ENCODE measurements at places on chromosomes 6 and 20.

DNA sequence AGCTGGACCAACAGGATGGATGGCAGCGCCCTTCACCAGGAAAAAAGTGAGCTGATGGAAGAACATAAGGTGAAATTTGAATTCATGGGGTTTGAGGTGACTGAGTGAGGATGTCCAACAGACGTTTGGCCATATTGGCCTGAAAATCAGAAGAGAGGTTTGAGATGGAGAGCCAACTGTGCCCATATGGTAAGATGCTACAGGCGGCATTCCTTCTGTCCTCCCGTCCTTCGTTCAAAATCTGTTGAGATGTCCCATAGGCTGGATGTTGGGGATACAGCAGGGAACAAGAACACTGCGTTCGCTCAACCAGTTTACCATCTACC, 468 bp upstream of the CMTR1 start:
- no peak for DNase-seq

GRCh38 chr6:131982740-131983259, 31.6 kb upstream of the CCN2 start:
- DNase-seq: no peak

DNA sequence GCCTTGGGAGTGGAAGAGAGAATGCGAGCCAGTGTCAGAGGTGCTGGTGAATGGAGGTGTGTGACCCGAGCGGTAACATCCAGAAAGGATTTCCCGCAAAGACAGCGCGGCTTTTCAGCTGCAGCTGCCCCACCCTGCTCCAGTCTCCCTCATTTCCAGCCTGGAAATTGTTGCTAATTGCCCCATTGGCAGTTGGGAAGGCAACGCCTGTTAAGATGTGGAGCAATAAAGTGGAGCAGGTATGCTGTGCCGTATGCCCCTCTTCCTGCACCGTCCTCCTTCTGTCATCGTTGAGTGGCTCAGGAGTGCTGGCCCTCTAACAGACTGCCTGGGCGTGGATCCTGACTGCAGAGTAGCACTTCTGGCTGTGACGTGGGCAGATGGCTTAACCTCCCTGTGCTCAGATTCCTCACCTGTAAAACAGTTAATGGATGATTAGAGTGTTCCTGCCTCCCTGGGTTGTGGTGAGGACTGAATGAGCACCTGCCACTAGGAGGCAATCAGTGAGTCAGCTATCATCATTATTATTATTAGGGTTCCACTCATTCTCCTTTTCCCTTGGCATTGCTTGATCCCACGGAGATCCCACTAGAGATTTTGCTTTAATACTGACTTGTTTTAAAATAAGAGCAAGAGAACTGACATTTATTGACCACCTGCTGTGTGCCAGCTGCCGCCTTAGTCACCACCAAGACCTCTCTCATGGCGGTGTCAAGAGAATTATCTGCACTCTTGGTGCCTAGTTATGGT, 11.7 kb downstream of the ARFGEF2 start:
- no peak for DNase-seq

DNA sequence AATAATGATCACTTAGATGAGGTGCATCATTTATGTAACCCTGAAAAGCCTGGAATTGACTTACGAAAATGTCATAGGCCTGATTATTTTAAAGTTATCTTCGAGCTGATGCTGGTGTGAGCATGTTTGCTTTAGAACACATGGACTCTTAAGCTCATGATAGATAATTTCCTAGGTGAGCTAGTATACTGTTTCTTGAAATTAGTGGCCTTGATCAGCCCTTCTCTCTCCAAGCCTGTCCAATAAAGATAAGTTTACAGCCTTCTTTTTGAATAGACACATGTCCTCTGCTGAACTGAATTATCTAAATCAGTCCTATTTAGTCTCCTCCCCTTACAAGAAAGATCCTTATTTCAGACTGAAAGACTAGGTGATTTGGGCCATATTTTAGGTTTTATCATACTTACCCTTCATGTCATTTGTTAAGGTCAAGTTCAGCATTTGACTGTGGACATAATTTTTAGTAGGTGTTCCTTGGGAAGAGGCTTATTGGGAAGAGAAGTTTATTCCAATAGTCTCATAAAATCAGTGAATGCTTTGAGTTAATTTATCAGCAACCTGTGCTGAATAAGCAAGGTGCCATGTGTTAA, 15.3 kb downstream of the FOXO3 start:
- no peak for DNase-seq

DNA sequence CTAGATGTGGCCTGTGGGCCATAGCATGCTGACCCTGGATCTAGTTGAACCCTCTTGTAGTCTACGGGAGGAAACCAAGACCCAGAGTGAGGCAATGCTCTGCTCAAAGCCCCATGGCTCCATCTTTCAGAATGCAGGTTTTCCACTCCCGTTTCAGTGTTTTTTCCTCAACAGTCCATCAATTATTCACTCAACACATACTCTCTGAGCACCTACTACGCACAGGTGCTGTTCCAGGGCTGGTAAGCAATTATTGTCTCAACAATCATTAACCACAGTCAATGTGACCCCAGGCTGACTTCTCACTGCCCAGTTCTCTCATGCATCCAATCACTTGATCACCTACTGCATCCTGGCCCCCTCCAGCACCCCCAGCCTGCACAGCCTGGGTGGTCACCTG, 20.0 kb downstream of the MOCS1 start:
- DNase-seq: no peak

DNA sequence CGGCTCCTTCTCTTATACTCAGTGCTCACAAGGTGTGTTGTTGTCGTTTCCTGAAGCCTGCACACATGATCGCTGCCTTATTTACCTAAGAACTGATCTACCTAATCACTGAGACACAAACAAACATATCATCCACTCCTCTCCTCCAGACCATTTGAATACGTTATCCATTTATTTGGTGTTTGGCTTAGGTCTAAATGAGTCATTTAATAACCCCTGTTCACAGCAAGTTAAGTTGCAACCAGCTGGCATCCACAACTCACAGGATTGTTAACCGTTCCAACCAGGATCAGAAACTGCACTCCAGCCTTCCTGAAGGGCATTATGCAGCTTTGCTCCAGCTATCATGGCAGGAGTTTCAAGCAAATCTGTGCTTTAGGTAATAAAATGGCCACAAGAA, 511.1 kb upstream of the MAP3K7 start:
- no peak for DNase-seq

- DNase-seq: no peak
These were observed 27.1 kb downstream of the CDS2 start for GRCh38 chr20:5153612-5154542.

DNA sequence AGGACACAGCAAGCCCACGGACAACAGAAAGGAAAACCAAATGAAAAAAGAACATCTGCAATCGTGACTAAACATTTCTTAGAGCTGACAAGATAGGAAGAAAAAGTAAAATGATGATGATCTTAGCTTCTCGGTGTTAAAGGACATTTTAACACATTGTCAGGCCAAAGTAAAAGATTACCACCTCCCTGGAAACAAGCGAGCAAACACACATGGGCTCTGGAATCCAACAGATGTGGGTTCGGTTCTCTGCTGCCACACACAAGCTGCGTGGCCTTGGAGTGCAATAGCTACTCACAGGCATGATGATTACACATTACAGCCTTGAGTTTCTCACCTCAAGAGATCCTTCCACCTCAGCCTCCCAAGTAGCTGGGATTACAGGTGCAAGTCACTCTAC, 7.5 kb upstream of the AAR2 start:
- DNase-seq: no peak

GRCh38 chr6:120771019-120771418, 563.3 kb downstream of the TBC1D32 start:
- DNase-seq: no peak

GRCh38 chr20:46257887-46258286, 50.4 kb downstream of the CDH22 start:
- no peak for DNase-seq

- no peak for DNase-seq
These were observed 16.2 kb upstream of the RBL1 start for GRCh38 chr20:37111926-37112455.

- DNase-seq: peak; percentile 38
These were observed 60.7 kb downstream of the TNFAIP3 start for GRCh38 chr6:137927777-137928218.

- DNase-seq: no peak
These were observed 7.1 kb downstream of the RNF182 start for GRCh38 chr6:13931797-13932402.

DNA sequence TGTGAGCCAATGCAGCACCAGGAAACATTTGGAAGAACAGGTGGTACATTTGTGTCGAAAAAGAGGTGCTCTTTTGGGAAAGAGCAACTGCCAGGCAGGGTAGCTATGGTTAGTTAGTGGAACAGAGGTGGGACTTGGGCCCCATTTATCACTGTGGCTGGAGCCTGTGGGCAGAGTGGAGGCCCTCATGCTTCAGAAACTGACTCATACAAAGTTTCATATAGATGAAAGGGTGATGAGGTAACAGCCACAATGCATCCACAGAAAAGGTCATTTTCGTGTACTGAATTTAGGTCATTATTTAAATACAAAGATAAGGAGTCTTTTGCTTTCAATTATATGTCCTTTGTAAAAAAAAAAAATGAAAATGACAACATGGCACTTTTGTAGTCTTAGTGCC, 76.4 kb upstream of the HS3ST5 start:
- DNase-seq: no peak

DNA sequence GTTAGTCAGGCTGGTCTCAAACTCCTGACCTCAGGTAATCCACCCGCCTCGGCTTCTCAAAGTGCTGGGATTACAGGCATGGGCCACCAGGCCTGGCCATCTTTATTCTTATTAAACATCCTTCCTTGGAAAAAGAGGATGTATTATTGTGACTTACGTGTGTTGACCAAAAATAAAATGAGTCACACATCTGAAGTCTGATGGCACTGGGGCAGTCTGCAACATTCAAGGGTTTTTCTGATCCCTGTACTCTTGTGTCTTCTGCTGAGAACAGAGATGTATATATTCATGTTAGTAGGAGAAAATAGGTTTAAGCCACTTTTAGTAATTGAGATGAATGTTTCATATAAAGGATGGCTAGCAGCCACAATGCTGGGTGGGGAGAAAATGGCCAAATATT, 129.9 kb upstream of the RIPOR2 start:
- DNase-seq: no peak

GRCh38 chr20:4167261-4168021, 152.1 kb upstream of the RNF24 start:
- DNase-seq: no peak

DNA sequence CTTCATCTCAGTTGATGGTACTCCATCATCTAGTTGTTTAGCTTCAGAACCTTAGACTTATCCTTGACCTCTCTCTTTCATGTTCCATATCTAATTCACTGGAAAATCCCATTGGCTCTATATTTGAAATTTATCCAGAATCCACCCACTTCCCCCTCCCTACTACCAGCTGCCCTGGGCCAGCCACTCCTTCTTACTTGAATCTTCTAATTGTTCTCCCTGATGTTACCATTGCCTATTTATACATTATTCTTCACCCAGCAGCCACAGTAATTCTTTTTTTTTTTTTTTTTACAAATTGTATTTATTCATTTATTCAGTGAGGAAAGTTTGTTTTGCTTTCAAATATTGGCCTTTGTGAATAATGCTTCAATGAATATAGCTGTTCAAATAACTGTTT, 8.2 kb downstream of the SEC23B start:
- no peak for DNase-seq

DNA sequence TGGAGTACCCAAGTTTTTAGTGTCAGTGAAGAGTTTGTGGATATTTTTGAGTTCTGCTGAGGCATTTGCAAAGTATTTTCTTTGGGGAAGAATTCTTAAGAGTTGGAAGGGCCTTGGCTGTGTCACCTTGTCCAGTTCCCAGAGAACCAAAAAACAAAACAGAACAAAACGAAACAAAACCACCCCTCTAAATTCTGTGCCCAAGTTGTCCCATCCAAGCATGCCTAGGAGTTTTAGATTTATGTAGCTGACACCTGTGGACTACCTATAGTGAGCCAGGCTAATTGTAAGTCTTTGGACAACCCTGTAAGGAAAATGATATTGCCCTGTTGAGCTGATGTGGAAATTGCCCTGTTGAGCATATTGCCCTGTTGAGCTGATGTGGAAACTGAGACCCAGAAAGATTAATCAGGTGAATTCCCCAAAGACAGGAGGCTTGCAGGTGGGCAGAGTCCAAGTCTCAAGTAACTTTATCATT, 1.0 kb upstream of the ECI2 start:
- no peak for DNase-seq

GRCh38 chr6:91782802-91783201, 1195.9 kb upstream of the MAP3K7 start:
- DNase-seq: no peak

- peak; percentile 18 for DNase-seq
These were observed at the start of gene SDC4 for GRCh38 chr20:45347936-45348778. Gene SDC4, minus strand, starts transcription at chr20:45348424. Its CDS starts 40 bp downstream, at chr20:45348384.

DNA sequence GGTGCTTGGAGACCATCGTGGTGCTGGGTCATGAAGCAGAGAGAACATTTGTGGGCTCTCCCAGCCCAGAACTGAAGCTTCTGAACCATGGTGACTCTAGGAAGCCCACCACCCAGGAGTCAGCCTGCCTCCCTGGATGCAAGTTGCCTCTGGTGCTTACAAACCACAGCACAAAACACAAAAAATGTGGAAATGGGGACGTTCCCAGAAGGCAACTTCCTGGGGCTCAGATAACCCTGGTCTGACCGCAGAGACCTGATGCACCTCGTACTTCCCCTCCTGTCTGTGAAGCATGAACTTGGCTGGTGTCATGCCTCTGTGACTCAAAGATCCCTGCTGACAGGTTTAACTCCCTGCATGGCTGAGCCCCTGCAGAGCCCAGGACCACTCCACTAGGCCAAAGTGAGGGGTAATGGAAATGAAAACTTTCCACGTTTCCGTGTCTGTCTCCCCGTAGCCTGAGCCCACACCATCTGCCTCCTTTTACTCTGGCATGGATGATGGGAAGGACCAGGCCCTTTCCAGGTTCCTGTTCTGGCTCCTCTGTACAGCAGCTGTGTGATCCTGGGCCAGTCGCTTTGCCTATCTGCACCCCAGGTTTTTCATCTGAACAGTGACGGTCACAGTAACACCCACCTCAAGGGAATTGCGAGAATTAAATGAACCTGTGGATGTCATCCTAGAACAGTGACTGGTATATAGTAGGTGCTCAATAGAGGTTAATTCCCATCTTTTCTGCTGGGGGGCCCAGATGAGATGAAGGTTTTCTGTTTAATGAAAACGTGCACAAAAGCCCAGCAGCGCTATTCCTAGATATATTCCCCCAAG, 57.7 kb downstream of the PPP1R16B start:
- DNase-seq: no peak

All from stimulated activated CD8-positive, alpha-beta memory T cell treated with anti-CD3 and anti-CD28 coated beads, Interleukin-15, amount 100 ng/mL, for 1 hour (primary cell).